Smooth muscle cell of trachea (primary cell): ENCODE measurements at places on chromosomes 7 and 10. TPM values are rescaled to one million over a fixed set of nuclear protein-coding genes. Genes with fewer than 3 reads are reported as not detected.

BAG3 gene
- 12.9 and 17.0 TPM in 2 replicates for total RNA-seq

COL1A2 gene
- total RNA-seq = 5,033 and 9,631 TPM in 2 replicates

TAC1 gene
- total RNA-seq = not detected in 2 replicates

CALML5 gene
- total RNA-seq = not detected in 2 replicates
